ENCODE measurements at places on chromosomes 7 and 10. TPM values are rescaled to one million over a fixed set of nuclear protein-coding genes. Genes with fewer than 3 reads are reported as not detected.

Gene FAM25C
- not detected for total RNA-seq

Gene HSPA12A
- total RNA-seq = 32.0 TPM

Gene TMEM178B
- not detected for total RNA-seq

Gene RET
- total RNA-seq = 1.8 TPM

Gene TSPAN12
- total RNA-seq = 3.1 TPM

Gene MYOF
- total RNA-seq = 41.2 TPM

Gene GPR15LG
- not detected for total RNA-seq

Gene FAM25G
- not detected for total RNA-seq

Gene AKR1C3
- total RNA-seq = 23.4 TPM

Gene PSMC2
- total RNA-seq = 68.1 TPM

Gene SYCE1
- not detected for total RNA-seq

All from uterus (tissue), 4 donors.